ENCODE measurements at places on chromosomes 2 and 18.

DNA sequence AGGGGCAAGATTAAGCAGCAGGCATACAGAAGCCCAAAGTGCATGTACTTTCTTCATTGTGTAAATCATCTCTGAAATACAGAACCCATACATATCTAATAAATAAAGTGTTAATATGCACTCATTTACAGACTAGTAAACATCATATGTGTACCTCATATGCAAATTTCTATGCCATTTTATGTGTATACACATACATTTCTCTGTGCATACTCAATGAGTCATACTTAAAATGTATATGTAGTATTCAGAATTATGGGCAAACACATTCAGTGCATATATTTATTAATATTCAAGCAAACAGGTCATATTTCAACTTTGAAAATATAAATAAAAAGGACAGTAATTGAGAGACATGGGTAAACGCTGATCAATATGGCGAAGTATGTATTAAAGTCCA, 50.5 kb downstream of the TFPI start:
- DNase-seq, result no peak

DNA sequence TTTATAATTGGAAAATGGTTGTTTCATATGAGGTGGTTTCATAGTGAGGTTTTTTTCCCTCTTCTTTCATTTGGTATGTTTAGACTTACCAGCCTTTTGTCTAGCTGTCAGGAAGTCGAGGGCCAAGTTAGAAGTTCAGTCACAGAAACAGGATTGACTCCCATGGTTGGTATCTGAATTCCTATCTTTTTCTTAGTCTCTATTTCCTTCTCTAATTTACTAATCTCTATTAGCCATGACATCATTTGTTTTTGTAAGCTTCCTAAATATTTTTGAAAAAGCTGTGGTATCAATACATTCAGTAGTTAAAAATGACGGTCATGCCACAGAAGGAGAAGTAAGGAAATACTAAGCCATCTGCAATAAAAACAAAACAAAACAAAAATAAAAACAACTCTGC, 206.9 kb downstream of the CCDC85A start:
- no peak for DNase-seq

DNA sequence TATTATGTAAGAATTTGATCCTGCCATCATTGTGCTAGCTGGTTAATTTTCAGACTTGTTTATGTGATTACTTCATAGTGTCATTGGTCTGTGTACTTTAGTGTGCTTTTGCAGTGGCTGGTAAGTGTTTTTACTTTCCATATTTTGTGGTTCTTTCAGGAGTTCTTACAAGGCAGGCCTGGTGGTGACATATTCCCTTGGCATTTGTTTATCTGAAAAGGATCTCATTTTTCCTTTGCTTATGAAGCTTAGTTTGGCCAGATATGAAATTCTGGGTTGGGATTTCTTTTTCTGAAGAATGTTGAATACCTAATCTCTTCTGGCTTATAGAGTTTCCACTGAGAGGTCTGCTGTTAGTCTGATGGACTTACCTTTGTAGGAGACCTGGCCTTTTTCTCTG, 72.8 kb upstream of the MC4R start:
- no peak for DNase-seq

GRCh38 chr2:30584116-30584515, 137.1 kb downstream of the LCLAT1 start:
- no peak for DNase-seq

DNA sequence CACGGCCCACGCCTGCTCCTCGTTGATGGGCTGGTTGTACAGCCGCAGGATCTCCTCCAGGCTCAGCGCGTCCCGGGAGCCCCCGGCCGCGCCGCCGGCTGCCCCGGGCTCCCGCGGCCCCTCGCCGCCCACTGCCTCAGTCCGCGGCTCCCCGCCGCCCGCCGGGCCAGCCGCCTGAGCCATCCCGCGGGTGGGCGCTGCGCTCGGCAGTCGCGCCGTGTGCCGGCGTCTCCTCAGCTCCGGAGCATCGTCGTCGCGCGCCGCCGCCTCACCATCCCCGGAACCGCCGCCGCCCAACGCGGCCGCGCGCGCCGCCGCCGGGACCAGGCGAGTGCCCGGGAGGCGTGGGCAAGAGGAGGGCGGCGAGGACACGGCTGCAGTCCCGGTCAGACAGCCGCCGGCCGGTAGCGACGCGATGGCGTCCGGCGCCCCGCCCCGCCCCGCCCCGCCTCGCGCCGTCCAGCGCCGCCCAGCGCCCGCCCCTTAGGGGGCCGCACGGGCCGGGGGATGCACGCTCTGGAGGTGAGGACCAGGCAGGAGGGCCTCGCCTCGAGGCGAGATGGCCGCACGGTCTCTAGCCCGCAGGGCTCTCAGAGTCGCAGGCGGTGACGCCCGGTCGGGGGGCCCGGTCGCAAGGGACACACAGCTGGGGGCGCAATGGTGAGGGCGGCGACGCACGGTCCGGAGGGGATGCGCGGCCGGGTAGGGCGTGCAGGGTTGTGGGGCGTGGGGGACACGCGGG, at the start of gene SPIRE1:
Gene SPIRE1 (minus strand): TSS at position 424 of the 742 bp plus-strand sequence. CDS start 241 bp downstream, at position 183.
- peak; percentile 32 for DNase-seq

DNA sequence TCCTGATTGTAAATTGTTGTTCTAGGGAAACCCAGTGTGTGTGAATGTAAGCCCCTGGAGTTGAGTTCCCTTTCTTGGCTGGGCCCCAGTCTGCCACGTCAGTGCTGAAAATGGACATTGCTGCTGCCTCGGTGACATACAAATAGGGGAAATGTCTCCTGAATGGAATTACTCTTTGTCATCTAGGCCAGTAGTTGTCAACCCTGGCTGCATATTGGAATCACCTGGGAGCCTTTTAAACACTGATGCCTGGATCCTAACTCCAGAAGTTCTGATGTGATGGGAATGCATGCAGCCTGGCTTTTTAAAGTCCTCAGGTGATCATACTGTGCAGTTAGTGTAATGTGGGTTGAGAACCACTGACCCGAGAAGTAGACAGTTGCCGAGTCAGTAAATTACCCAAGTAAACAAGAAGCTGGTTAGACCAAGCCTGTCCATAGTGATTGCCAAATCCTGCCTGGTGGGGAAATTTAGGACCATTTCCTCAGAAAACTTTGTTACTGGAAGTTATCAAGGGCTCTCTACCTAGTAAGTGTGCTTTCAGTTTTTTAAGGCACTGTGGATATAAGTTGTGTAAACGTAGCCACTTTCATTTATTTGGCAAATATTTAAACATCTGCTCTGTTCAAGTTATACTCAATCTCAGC, 27.6 kb upstream of the IL1R1 start:
- no peak for DNase-seq

DNA sequence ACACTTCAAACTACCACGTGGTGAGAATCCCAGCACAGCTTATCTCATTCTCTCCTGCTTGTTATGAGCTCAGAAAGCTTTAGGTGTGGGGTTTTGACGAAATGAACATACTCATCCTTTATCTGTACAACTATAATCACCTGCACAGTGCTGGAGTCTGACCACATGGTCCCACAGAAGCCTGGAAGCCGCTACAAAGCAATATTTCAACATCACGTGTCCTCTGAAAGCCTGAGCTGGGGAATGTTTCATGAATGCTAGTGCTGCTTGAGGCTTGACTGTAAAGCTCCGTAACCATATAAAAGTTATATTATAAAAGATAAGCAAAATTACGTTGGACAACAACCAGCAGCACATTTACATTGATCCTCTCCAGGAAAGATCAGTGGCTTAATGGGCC, 43.9 kb downstream of the PIEZO2 start:
- DNase-seq, result no peak

DNA sequence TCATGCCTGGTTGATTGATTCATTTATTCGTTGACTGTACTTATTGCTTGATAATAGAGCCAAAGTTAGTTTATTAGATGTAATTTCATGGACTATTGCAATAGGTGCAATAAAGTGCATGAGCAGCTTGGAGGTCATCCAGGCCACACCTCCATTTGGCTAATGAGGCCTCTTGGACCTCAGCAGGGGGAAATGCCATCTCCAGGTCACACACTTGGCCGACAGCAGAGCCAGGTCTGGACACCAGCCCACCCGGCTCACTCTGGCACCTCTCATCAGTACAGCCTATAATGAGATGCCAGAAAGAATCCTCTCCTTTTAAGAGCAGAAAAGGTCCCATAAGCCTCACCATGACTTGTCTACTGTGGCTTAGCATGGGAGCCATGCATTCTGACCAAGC, 71.2 kb upstream of the AFF3 start:
- DNase-seq, result no peak

GRCh38 chr2:188512456-188512855, 220.8 kb downstream of the GULP1 start:
- no peak for DNase-seq

GRCh38 chr2:186827411-186827810, 21.6 kb downstream of the ZSWIM2 start:
- no peak for DNase-seq

- no peak for DNase-seq
These were observed 1.3 kb downstream of the MAPRE2 start for GRCh38 chr18:35042389-35043071.

DNA sequence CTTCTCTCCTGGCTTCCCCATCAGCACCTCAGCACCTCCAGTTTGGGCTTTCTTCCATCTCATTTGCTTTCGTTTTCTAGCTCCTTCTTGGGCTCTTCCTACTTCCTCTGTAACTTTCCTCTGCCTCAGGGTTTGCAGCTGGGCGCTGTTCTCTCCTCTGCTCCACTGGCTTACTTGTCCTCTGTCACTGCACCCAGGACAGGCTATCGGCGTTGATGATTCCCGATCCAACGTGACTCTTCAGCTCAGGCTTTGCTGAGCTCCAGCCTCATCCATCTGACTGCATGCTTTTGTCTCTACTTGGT, 362.4 kb downstream of the CYRIA start:
- DNase-seq, result no peak

GRCh38 chr2:109124982-109125592, 3.9 kb upstream of the SH3RF3 start:
- no peak for DNase-seq

- DNase-seq, result no peak
These were observed 61.8 kb upstream of the DCC start for GRCh38 chr18:52278191-52278590.

DNA sequence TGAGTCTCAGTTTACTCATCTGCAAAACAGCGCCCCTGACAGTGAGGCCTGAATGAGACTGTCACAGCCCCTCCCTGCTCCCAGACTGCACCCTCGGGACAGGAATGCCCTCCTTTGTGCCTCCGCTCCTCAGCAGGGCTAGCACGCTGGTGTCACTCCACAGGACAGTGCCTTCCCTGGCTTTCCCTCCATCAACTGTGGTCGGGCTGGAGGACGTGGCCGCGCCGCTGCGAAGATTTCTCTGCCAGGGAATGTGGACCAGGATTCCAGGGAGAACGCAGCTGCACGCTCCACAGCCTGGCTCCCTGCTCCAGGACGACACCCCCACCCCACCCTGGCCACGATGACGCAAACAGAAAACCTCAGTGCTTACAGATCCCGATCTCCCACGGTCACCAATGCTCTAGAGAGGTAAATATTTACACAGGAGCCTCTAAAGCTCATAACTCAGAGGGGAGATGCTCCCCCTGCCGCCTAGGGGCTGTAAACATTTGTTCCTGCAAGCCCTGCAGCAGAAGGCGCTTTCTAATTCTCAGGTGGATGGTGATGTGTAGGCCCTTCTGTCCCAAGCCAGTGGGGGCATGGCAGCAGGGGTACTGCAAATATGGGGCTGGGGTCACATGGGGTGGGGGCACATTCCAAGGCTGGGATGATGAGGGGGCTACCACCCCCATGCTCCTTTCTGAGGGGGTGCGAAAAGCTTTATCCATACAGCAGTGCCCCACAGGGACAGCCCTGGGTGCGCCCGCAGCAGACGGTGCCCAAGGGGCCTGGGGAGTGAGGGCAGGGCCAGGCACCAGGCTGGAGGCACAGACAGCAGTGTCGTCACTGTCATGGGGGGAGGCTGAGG, 12.4 kb downstream of the HS6ST1 start:
- DNase-seq, result no peak

DNA sequence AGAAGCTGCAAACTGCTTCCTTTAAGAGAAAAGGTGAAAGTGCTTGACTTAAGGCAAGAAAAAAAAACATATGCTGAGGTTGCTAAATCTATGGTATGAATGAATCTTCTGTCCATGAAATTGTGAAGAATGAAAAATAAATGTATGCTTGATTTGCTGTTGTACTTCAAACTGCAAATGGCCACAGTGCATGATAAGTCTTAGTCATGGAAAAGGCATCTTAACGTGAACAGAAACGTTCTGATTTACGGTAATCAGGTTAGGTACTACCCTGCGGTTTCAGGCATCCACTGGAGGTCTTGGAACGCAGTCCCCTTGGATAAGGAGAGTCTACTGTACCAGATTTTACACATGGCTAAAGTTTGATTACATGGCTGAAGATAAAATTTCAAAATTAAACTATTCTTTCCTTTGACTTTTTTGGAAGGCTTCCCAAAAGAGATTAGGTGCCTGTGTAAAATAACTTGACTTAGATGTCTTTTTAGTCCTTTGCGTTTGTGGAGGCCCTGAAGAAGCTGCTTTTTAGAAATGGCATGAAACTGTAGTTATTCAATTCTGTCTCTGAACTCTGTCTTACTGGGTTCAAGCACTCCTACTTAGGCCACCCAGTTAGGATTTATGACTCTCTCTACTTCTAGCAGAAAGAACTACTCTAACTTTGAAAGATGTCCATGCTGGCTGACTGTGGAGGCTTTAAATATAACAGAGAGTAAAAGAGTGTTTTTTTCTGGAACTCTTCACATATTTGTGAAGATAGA, 35.9 kb upstream of the SCN9A start:
- no peak for DNase-seq

- DNase-seq, result no peak
These were observed 148.8 kb upstream of the SRD5A2 start for GRCh38 chr2:31729442-31730092.

GRCh38 chr2:138565230-138565598, 63.6 kb downstream of the SPOPL start:
- DNase-seq, result no peak

- DNase-seq, result no peak
These were observed 30.2 kb upstream of the GPR55 start for GRCh38 chr2:230955163-230955737.

DNA sequence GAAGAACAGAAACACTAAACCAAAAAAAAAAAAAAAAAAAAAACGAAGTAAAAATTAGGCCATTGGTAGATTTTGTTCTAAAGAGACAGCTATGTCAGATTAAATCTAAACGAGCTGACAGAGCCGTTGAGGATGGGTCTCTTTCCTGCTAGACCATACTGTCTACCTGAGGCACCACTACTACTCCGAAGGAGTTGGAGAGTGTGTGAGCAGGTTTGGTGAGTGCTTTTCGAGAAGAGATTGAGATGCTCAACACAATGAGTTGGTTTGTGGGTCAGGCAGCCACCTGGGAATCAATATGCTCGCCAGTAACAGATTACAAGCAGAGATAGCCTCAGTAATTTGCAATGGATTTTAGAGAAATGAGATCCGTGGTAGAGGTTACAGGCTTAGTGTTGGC, 281.5 kb upstream of the EPAS1 start:
- no peak for DNase-seq

GRCh38 chr2:56206250-56206649, 22.5 kb downstream of the CCDC85A start:
- no peak for DNase-seq

GRCh38 chr2:55168221-55169154, 63.6 kb downstream of the CLHC1 start:
- no peak for DNase-seq

GRCh38 chr2:106336737-106337136, 131.5 kb downstream of the RGPD3 start:
- no peak for DNase-seq

GRCh38 chr18:65073060-65073550, 677.7 kb upstream of the CDH7 start:
- DNase-seq, result no peak

- peak; percentile 4 for DNase-seq
These were observed 50.1 kb downstream of the GREB1 start for GRCh38 chr2:11583840-11584524.

- DNase-seq, result no peak
These were observed 35.0 kb downstream of the NRP2 start for GRCh38 chr2:205717175-205717846.
